ENCODE measurements at places on chromosomes 3 and 15.

DNA sequence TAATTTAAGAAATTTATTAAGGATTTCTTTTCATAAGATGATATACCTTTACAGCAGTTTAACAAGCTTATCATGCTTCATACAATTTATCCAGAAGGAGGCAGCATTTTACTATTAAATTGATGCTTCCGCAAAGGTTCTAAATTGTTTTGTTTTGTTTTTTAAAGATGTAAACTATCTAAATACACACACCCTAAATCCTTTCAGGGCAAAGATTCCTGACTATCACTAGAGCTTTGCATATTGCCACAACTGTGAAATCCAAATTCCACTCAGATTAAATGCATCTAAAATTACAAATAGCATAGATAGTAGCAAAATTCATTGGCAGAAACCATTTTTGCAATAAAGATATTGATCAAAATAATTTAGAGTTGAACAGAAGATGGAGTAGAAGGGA, 44.5 kb upstream of the CCNL1 start:
- no peak for DNase-seq

- no peak for DNase-seq
Measured at GRCh38 chr15:81268340-81268739, 55.6 kb downstream of the STARD5 start.

DNA sequence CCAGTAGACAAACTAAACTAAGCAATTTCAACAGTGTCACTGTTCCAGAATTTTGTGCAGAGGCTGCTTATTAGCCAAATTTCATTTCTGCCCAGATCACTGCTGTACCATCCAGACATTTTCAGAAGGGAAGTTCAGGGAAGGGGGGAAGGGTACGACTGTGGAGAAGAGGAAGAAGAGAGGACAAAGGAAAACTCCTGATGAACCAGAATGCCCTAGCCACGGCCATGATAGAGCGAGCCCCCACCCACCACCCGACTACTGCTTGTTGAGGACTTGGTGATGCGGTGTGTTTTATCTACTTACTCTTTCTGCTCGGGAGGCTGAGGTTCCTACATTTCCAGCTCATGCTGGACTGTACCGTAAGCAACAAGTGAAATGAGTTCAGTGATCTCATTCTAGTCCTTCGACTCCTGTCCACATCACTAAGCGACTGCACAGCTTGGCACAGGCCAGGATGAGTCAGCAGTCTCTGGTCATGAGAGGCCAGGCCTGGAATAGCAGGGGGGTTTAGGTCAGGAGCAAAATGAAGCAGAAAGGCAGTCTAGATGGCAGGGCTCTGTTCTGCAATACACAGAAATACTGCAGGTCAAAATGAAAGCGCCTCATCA, 330.8 kb downstream of the TIGIT start:
- DNase-seq: no peak

DNA sequence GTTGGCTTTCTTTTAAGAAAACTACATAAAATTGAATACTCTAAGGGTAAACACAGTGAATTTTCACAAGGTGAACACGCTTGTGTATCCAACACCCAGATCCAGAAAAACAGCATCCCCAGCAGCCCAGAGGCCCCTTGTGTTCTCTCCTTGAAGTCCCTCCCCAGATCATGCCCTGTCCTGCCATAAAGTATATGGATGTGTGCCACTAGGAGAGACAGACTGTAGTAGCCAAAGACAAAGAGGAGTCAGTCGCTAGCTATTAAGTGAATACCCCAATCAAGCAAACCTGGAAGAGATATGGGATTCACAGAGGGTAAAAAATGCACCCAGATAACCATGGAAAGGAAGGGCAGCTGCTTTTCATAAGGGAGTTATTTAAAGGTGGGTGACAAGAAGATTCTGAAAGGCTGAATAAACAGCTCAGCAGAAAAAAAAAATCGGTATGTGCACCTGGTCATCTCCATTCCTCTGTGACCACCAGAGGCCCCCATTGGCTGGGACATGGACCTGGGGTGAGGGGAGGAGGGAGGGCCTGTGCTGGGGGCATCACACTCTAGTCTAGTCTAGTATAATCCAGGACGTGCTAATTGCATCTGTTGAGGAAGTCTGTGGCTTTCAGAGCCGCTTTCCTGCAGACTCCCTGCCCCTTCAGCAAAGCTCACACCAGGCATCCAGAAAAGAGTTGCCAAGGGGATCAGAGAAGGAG, 167.3 kb upstream of the NDN start:
- DNase-seq: no peak

DNA sequence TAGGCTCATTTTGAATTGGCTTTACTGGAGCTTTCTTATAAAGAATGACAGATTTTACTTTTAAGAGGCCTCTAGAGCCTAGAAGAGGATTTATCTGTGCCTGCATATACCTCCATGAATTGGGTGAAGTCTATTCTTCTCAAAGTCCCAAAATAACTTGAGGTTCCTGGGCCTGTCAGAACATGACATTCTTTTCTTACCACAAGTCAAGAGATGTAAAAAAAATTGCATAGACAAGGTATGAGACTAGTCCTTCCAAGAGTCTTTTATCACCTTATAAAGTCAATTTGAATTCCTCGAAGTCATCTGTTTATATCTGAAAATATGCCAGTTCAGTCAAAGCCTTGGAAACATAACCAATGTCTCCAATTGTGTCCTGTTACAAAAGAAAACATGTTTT, 17.2 kb upstream of the CD200 start:
- no peak for DNase-seq
